Left renal cortex interstitium (tissue), 4 donors: ENCODE measurements at places on chromosomes 12 and 14. TPM values are rescaled to one million over a fixed set of nuclear protein-coding genes. Genes with fewer than 3 reads are reported as not detected.

ACSS3 gene
- polyA plus RNA-seq: 19.1 TPM

SDS gene
- polyA plus RNA-seq: 0.33 TPM

SIVA1 gene
- polyA plus RNA-seq: 110 TPM

TMBIM6 gene
- polyA plus RNA-seq: 664 TPM

CCDC196 gene
- polyA plus RNA-seq: not detected

PRB2 gene
- not detected for polyA plus RNA-seq

DNA sequence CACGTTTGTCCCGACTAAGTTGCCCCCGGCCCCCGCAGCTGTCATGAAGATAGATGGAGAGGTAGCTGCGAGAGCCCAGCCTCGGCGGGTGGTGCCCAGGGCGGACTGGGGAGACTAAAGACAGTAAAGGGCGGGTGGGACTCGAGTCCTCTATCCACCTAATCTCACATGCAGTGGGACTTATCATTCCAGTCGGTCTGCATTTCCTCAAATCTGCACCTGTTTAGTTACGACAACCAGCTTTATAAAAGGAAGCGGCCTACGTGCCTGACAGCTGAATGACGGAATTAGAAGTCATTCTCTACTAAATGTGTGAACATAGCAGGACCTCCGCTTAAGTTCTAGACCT is 109.8 kb upstream of the EGLN3 start:
- DNase-seq: no peak

DNA sequence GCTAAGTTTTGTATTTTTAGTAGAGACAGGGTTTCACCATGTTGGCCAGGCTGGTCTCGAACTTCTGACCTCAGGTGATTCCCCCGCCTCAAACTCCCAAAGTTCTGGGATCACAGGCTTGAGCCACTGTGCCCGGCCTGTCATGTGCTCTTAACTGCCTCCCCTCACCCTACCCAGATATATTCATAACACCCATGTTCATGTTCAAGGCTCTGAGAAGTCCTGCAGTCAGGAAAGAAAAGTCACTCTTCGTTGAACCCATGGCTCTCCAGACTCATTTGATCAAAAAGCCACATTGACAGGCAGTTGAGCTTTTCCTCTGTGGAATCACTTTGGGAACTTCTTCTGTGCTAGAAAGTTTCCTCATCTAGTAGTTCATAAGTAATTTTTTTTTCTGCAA is 545.5 kb upstream of the TBX3 start:
- no peak for DNase-seq

DNA sequence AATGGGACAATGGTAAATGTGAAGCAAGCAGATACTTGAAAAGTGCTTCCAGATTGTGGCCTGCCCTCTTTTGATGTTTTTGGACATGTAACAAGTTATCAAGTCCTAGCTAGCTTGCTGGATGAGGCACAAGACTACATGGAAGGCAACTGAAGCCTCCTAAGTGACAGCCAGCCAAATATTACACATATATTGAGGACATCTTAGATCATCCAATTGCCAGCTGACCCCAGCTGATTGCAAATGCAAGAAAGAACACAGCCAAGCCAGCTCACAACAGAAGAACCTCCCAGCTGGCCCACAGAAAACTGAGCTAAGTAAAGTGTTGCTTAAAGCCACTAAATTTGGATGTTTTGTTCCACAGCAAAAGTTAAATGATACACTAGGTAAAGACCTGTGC is 156.9 kb downstream of the SRGAP1 start:
- DNase-seq: no peak

DNA sequence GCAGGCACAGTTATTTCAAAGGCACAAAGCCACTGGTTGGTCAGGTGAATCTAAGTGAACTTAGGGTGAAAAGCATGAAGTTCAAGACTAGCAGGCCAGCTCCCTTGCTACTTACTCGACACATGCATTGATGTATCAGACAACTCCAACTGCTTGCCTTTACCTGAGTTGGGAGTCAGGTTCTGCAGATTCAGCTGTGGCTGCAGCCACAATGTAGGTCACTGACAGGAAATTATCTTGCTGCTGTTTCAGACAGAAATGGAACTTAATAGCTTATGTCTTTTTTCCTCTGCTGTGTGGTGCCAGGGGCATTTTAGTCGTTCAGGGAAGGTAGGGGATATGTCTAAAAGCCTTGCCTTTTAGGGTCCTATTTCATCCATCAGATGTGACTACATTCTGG is 125.6 kb upstream of the RPH3A start:
- no peak for DNase-seq

GRCh38 chr14:89367779-89368120 is 49.3 kb downstream of the FOXN3 start:
- DNase-seq: no peak

DNA sequence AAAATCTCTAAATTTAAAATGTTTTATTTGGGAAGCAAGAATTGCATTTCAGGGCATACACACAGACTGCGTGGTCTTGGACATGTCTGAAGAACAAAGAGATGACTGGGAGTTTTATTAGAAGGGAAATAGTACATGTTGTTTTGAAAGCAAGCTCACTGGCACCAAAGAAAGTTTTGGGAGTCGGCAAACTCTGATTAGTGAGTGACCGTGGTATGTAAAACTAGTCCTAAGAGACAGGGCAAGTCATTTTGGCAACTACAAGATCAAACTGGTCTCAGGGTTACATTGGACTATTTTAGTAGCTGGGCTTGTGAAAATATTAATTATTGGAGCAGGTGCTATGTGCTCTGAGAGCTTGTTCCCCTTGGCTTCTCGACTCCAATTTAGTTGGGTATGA is 14.9 kb downstream of the TMEM116 start:
- DNase-seq: no peak

DNA sequence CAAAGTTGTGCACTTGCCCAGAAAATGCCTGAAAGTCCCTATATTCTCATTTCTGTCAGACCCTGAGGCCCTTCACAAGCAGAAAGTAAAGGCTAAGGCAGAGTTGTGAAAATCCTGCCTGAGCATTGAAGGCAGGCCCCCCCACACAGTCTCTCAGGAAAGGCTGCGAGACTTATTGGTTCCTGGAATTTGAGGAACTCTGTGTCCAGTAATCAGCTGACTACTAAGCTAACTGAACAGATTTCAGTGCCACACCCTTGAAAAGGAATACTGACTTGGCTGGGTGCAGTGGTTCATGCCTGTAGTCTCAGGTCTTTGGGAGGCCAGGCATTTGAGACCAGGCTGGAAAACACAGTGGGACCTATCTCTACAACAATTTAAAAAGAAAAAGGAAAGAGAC is 21.1 kb upstream of the PPP2R5E start:
- DNase-seq: no peak

DNA sequence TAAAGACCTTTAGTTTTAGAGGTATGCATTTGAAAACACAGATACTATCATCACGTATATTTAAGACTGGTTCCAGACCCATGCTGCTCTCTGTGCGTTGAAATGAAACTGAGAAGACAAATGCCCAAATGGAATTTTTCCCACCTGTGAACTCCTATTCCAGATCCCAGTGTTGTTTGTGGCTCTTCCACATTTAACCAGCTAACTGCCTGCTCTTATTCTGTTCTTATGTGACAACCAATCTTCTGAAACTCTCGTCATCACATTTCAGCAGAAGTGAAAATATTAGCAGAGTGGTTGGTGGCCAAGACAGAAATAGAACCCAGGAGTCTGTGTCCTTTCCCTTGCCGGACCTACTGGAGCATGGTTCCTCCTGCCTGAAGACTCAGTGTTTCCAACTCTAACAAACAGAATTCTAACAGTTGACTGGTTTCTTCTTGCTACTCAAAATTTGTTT is 460.2 kb downstream of the RAD51B start:
- no peak for DNase-seq

GRCh38 chr12:128079446-128079845 is 187.5 kb upstream of the TMEM132C start:
- DNase-seq: no peak

- no peak for DNase-seq
Observed at GRCh38 chr14:64729386-64730060, 25.3 kb downstream of the PLEKHG3 start.

DNA sequence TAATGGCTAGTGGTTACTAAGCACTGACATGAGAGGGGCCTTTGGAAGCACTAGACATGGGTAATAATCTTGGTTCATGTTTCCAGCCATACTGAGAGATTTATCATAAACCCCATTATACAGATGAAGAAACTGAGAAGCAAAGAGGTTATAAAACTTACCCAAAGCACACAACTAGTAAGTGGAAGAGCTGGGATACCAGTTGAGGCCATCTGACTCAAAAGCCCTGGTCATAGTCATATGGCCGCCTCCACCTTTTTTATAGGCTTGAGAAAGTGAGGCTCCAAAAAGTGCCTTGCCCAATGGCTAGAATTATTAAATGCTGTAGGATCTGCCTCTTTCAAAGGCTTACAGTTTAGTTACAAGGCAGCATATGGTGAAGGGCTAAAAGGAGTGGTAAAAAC is 944 bp downstream of the TXNRD1 start:
- no peak for DNase-seq

DNA sequence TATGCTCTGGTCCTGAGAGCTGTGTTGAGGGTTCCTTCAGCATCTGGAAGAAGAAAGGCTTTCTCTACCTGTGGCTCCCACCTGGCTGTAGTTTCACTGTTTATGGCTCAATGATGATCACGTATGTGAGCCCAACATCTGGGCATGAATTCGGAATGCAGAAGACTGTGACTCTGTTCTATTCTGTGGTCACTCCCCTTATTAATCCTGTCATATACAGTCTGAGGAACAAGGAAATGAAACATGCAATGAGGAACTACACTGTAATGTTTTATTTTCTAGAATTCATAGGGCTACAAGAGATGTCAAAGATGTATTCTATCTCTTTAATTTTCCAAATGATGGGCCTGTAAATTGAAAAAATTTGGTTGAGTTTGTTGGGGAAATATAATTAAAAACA is 10.8 kb upstream of the OR11G2 start:
- no peak for DNase-seq

DNA sequence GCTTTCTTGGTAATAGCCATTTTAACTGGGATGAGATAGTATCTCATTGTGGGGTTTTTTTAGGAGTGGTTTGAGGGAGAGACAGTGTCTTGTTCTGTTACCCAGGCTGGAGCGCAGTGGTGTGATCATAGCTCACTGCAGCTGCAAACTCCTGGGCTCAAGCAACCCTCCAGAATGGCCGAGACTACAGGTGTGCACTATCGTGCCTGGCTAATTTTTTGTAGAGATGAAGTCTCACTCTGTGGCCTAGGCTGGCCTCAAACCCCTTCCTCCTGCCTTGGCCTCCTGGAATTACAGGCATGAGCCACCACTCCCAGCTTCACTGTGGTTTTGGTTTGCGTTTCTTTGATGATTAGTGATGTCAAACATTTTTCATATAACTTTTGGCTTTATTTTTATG is 293.6 kb downstream of the ERC1 start:
- DNase-seq: no peak

DNA sequence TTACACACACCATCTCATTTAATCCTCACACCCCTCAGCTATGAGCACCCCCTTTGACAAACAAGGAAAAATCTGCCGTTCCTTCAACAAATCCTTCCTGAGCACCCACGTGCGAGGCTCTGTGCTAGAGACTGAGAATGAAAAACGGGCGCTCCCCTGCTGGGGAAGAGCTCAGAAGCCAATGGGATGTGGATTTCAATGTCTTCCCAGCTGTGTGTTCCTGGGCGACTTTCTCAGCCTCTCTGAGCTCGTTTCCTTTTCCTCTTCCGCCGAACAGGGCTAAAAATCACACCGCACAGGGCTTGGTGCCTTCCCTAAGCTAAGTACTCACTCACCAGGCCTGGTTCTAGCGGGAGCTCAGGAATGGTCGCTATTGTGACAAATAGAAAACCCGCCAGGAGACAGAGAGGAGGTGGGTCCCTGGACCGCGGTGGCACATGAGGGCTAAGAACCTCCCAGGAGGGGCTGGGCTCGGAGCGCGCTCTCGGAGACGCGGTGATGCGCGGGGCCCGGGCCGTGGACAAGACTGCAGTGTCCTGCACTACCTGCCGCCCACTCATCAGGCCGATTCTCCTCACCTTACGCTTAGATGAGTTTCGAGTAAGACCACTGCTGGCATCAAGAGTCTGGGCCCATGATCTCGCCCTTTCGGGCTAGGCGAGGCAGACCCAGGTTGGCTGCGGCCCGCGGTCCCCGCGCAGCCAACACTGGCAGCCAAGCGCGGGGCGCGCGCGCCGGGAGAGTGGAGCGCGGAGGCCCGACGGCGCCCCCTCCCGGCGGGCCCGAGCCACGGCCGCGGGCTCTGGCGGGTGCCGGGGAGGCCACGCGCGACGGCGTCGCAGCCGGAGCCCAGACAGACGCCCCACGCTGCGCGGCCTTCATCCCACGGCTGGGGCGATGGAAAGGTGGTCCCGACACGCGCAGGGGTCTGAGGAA is 17.0 kb downstream of the ZDHHC22 start:
- DNase-seq: no peak

- DNase-seq: no peak
Observed at GRCh38 chr12:52687497-52688385, 7.5 kb upstream of the KRT1 start.

GRCh38 chr14:68444449-68445168 is 348.3 kb downstream of the ZFP36L1 start:
- DNase-seq: no peak

- DNase-seq: no peak
Observed at GRCh38 chr12:58443273-58443980, 476.9 kb downstream of the LRIG3 start.

DNA sequence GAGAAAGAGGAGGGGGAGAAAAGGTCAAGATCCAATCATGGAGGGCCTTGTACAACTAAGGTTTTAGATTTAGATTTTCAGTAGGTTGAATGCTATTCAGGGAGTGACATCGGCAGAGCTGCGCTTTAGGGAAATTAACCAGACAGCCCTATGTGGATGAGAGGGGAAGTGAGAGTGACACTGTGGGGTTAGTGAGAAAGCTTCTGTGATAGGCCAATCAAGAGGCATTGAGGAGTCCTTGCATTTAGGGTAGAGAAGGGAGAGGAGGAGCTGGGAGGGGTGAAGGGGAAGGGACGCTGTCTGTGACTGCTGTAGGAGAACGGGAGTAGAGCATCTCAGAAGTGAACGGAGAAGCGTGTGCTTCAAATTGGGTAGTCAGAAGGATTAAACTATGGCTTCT is 3.4 kb downstream of the HSD17B6 start:
- DNase-seq: no peak
